ENCODE measurements at places on chromosomes 6 and 20.
A peak's percentile ranks its signal among the peaks of the same experiment; 100 is the strongest.

DNA sequence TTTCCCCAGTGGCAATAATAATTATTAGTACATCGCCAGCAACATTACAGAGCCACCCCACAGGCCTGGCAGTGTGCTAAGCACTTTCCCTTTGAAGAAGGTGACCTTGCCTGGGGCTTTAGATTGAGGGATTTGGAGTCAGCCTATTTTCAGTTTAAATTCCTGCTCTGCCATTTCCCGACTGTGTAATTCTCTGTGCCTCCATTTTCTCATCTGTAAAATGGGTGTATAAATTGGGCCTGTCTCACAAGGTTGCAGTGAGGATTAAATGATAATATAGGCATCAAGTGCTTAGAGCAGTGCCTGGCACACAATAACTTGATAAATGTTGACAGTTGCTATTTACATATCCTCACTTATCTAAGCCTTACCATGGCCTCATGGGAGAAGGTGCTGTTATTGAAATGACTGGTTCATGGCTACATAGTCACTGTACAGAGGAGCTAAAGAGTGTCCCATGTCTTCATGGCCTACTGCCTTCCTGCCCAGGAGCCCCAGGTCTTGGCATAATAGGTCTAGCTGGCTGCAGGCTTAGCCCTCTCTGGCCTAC, 5.1 kb upstream of the SCRT2 start:
- DNase-seq, result no peak

- DNase-seq, result peak; percentile 5
Observed at GRCh38 chr6:16286151-16286522, 47.8 kb downstream of the GMPR start.

DNA sequence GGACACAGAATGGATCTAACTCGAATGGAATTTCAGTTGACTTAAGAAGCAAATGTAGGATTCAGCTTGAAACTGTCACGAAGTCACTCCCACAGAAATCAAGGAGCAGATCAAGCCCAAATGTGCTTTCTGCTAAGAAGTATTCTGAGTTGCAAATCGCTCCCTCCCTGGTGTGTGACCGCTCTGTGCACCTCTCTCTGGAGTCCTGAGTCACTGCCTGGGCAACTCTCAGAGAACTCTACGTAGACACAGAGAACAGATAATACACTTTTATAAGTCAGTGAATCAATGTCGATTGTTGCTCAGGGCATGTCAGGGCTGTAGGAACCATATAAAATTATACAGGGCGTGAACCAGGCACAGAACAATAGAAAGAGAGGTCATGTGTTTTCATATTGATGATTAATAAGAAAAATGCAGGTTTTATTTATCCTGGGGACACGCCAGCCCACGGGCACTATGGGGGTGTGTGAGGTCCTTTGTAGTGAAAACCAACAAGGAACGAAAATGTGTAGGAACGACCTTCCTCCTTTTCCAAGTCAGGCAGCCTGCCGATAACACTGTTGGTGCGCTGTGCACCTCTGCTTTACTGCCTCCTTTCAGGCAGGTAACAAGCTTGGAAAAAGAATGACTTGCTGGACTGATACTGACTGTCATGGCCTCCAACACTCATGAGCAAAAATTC, 248.1 kb upstream of the FOXQ1 start:
- no peak for DNase-seq

- DNase-seq, result no peak
Observed at GRCh38 chr20:16661756-16662155, 68.1 kb upstream of the SNRPB2 start.

DNA sequence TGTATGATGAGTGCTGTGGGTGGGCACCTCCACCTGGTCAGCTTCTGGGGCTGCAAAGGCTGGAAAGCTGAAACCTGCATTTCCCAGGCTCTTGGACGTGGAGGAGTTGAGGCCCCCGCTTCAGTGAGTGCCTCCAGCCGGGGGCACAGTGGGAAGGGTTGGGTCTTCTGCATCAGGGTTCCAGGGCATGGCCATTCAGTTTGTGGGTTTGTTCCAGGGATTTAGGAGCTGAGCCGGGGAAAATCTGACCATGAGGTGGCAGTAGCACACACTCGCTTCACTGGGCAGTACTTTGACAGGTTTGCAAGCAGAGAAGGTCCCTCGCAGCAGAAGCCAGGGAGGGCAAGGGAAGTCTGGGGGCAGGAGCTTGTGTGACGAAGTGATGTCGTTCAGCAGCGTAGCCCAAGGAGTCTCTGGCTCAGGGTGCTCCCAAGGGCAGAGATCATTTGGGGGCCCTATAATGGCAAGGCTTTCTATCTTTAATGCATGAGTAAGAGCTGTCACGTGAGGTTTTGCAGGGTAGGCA, 69.5 kb upstream of the SULF2 start:
- no peak for DNase-seq

DNA sequence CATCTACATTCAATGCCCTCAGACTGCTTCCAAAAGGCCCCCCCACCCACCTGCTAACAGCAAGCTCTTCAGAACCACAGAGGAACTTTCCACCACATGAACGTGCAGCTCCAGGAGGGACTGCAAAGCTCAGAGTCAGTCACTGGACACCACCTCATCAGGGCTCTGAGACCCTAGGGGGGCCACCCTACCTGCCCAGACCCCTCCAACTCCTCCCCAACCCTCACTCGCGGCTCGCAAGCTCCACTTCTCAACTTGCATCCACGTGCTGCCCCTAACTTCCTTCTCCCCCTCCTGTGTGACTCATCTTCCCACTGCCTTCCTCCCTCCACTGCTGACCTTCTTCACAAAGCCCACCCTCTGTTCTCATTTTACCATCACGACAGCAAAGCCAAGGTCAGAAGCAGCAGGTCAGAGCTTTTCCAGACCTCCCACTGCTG, 6.5 kb downstream of the MBOAT1 start:
- no peak for DNase-seq

GRCh38 chr6:160265869-160266476, 7.4 kb upstream of the SLC22A2 start:
- no peak for DNase-seq

GRCh38 chr6:152348116-152348515, 289.0 kb downstream of the SYNE1 start:
- no peak for DNase-seq

DNA sequence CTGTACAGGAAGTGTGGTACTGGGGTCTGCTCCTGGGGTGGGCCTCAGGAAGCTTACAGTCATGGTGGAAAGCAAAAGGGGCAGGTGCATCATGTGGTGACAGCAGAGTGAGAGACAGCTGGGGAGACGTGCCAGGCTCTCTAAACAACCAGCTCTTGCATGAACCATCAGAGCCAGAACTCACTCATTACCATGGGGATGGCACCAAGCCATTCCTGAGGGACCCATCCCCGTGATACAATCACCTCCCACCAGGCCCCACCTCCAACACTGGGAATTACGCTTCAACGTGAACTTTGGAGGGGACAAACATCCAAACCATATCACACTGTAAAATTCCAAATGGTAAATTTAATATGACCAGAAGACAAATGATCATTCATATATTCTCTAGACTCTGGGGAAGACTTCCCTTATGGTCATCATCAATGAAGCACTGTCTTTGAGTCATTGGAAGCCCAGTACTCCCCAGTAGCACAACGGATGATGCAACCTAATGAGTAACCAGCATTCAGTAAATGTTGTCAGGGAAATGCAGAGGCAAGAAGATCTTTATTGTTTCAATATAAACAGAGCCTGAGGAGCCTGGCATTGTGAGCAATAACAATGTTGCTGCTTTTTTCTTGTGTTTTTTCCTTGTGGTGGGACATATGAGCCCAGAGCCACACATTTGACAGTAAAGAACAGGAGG, 48.2 kb upstream of the RALY start:
- DNase-seq, result no peak

GRCh38 chr20:29298759-29299613, 1958.5 kb upstream of the DEFB115 start:
- no peak for DNase-seq

DNA sequence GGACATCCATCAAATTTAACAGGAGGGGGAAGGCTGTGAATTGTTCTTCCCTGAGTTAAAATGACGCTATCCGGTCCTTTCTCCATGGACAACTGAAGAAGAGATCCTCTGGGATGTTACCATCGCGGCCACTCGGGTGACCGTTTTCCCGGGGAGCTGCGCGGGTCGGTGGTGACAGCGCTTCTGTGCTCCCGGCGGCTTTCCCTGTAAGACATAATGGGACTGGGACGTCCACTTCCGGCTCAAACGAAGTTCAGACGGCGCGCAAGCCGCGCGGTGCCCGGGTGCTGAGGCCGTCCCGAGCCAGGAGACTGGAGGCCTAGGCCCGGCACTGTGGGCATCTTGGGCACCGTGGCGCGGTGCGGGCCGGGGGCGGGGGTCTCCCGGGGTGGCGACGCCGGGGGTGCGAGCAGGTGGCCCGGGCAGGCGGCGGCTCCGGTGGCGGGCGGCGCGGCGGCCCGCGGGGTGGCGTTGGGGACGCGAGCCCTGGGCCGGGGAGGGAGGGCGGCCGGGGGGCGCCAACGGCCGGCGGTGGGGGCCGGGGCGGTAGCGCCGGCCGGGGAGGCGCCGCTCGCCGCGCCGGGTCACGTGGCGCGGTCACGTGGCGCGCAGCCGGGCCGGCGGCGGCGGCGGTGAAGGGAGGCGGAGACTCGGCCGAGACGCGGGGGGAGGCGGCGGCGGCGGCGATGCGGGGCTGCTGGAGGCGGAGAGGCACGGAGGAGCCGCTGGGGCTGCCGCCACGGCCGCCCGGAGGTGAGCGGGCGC, 63.6 kb downstream of the GTF2H5 start:
- peak; percentile 69 for DNase-seq

- no peak for DNase-seq
Observed at GRCh38 chr20:33387177-33387576, 14.1 kb downstream of the CDK5RAP1 start.

DNA sequence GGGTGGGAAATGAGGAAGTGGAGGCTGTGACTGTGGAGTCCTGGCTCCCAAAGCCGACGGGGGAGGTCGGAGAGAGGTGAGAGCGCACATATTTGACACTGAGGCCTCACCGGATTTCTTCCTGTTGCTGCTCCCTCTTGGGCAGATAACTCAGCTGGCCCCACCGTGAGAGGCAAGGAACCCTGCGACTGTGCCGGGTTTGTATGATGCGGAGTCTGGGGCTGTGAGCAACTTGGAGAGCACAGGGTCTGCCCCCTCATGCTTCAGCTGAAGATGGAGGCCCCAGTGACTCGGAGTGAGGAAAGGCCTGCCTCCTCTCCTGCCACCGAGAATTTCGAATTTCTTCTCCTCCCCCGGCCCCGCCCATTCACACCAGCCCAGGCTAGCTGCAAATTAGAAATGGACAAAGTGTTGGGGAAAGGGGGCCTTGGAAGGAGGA, 160.6 kb downstream of the GRM4 start:
- DNase-seq, result no peak

GRCh38 chr6:21263531-21264287, 329.8 kb upstream of the SOX4 start:
- DNase-seq, result no peak

- DNase-seq, result no peak
Observed at GRCh38 chr20:24679448-24680047, 210.1 kb downstream of the SYNDIG1 start.

DNA sequence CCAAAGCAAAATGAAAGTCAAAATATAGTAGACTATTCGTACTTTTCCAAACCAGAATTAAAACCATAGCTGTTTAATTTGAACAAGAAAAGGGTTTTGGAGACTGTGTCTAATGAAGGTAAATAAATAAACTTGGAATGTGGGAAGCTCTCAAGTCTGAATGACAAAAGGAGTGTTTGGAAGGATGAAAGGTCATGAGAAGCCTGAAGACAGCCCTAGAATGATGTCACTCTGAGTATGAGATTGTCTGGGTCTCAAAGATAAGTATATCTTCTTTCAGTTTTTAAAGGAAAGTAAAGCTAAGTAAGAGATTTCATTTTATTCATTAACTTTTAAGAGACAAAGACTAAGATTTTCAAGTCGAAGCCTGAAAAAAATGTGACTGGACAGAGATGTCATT, 72.9 kb downstream of the RFX6 start:
- no peak for DNase-seq

GRCh38 chr6:100806296-100806695, 74.8 kb downstream of the ASCC3 start:
- DNase-seq, result no peak

DNA sequence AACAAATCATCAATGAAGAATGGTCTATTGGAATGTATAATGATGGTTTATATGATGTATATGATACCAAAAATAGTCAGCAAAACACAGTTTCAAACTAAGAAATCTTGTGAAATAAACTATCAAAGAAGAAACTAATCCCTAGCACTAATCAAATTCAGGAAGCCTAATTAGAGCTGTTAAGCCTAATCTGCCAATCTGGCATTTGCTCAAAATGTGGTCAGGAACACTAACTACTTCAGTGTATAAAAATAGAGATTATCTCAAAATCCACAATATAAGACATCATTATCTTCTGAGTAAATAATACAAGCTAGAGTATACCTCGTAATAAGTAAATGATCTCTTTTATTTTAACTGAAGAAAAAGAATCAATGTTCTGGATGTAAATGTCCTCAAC, 12.8 kb upstream of the AKAP7 start:
- DNase-seq, result no peak

DNA sequence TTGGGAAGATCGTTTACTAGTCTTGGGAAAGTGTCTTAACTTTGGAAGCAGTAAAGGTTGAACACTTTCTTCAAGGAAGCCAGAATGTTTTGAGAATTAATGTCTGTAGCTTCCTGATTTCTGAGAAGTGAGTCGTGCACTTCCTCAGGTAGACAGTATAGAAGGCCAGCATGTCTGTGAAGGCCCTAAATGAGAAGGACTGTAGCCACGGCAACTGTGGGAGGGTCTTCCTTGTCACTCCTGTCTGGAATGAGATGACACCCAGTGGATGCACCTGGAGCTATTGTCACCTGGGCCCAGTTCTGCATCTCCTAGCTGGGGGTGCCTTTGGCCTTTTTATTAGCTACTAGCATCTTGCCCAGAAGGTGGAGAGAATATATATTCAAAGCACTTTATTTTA, 8.8 kb downstream of the STX16 start:
- DNase-seq, result no peak

- no peak for DNase-seq
Observed at GRCh38 chr6:142845624-142846458, 99.1 kb downstream of the HIVEP2 start.

DNA sequence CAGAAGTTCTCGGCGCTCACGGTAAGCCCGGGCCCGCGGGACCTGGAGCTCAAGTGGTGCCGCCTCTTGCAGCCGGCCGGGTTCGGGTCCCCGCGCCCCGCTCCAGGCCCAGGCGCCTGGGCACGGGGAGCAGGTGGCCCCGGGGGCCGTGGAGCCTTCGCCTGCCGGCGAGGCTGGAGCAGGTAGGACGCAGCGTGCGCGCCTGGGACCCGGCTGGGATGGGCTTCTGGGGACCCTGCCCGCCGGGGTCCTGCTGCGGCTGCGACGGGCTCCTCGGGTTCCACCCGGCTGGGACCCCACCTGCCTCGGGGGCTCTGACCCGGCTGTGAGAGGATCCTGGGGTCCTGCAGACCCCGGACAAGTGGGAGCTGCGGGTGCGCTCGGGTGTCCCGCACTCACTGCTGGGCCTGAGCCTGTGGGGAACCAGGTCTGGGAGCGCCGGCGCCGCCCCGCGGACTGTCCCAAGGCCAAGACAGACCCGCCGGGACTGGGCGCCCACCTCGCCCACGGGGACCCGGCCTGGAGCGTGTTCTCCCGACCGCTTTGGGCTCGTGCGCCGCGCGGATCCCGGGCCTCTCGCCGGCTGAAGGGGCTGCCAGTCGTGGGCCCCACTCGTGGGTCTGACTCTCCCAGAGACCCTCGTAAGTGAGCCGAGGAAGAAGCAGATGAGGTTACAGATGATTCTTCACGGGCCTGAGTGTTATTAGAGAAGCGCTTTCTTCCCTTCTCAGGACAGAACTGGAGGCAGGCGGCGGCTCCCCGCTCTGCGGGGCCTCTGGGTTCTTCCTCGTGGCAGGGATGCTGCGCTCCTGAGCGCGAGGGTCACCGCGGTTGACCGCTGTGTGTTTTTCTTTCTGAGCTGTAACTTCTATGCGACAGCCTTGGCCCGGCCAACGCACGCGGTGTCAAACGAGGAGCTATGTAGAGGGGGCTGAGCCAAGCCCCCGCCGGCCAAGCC, 729 bp downstream of the SMOC2 start:
- no peak for DNase-seq
